ENCODE measurements at places on chromosomes 7 and 10. TPM values are rescaled to one million over a fixed set of nuclear protein-coding genes. Genes with fewer than 3 reads are reported as not detected.

ZNF117 gene
- 4.8 TPM for total RNA-seq

C7orf33 gene
- not detected for total RNA-seq

ZNF239 gene
- 1.2 TPM for total RNA-seq

TMEM139 gene
- total RNA-seq, result 27.2 TPM

AOC1 gene
- total RNA-seq, result 353 TPM

ACSM6 gene
- not detected for total RNA-seq

GRCh38 chr7:157483515-157483914 lies 146.7 kb downstream of the DNAJB6 start:
- no peaks in the 10 kb centered on the region for H3K36me3 ChIP-seq
- no peaks in the 10 kb centered on the region for H3K27me3 ChIP-seq
- H3K4me3 ChIP-seq, result no peak overlapping the region
- DNase-seq, result no peak

DNA sequence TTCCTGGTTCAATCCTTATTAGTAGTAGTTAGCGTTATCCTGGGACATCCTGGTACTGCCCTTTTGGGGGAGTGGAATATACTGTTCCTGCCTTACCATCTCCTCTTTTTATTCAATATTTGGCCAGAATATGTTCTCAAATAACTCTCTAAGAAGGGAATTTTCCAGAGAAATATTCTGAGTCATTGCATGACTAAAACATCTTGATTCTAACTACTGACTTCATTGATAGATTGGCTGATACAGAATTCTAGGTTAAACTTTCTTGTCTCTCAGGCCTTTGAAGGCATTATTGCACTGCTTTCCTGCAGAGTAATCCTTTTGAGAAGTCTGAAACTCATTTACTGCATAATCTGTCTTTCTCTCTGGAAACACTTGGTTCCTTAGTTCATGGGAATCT lies 275.5 kb upstream of the DGKB start:
- H3K27ac ChIP-seq, result no peak overlapping the region
- no peak for DNase-seq
- no peaks in the 10 kb centered on the region for H3K27me3 ChIP-seq
- no peaks in the 10 kb centered on the region for H3K4me1 ChIP-seq
- no peaks in the 10 kb centered on the region for H3K36me3 ChIP-seq

- H3K4me3 ChIP-seq, result no peak overlapping the region
- no peaks in the 10 kb centered on the region for H3K27me3 ChIP-seq
- H3K27ac ChIP-seq, result no peak overlapping the region
- DNase-seq, result no peak
These were observed 26.6 kb downstream of the WNT8B start for GRCh38 chr10:100489396-100489795.

DNA sequence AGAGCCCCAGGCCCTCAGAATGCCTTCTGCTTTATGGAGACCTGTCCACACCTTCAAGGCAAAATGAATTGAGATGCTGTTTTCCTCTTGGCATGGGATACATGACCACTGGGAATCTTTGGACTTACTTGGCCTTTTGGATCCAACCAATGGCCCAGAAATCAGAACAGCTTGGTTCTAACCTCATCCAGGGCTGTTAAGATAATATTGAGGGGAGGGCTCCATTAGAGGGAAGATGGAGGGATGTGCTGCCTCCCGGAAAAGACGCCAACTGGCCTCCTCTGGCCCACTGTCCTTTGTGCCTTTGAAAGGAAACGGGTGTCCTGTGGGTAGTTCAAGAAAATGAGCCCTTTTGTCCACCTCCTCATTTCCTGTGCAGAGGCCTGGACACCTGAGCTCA lies 530.9 kb downstream of the KCNMA1 start:
- no peaks in the 10 kb centered on the region for H3K36me3 ChIP-seq
- H3K27ac ChIP-seq, result no peak overlapping the region
- no peak overlapping the region for H3K4me3 ChIP-seq
- H3K27me3 ChIP-seq, result no peaks in the 10 kb centered on the region

- H3K27me3 ChIP-seq, result no peaks in the 10 kb centered on the region
- H3K27ac ChIP-seq, result no peak overlapping the region
- peaks cover 6% of the 10 kb centered on the region for H3K36me3 ChIP-seq
- peaks cover 4% of the 10 kb centered on the region for H3K4me1 ChIP-seq
- no peak overlapping the region for H3K4me3 ChIP-seq
These were observed 2.9 kb upstream of the SPACDR start for GRCh38 chr7:100466653-100467605.

GRCh38 chr7:4774658-4775249 lies 669 bp upstream of the AP5Z1 start:
- no peaks in the 10 kb centered on the region for H3K27me3 ChIP-seq
- H3K27ac ChIP-seq, result peak overlapping the region; percentile 98
- peaks cover 12% of the 10 kb centered on the region for H3K4me1 ChIP-seq
- no peaks in the 10 kb centered on the region for H3K36me3 ChIP-seq
- H3K4me3 ChIP-seq, result peak overlapping the region; percentile 95
- peak; percentile 41 for DNase-seq

DNA sequence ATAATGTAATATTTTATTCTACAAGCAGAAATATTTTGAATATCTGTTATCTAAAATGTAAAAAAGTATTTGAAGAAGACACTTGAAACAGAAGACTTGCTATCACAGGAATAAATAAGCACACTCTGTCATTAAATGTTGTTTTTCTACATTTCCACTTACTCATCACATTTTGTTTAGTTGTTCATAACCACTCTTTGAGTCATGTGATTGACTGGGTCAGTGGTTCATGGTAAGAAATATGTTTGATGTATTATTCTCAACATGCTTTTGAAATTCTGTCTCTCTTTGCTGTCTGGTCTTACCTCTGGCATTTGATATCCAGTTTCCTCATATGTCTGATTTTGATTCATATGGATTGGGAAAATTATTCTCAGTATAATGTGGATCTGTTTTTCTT lies 171.8 kb downstream of the SUGCT start:
- no peaks in the 10 kb centered on the region for H3K36me3 ChIP-seq
- H3K27ac ChIP-seq, result no peak overlapping the region
- H3K4me3 ChIP-seq, result no peak overlapping the region
- no peaks in the 10 kb centered on the region for H3K4me1 ChIP-seq
- no peak for DNase-seq
- no peaks in the 10 kb centered on the region for H3K27me3 ChIP-seq

DNA sequence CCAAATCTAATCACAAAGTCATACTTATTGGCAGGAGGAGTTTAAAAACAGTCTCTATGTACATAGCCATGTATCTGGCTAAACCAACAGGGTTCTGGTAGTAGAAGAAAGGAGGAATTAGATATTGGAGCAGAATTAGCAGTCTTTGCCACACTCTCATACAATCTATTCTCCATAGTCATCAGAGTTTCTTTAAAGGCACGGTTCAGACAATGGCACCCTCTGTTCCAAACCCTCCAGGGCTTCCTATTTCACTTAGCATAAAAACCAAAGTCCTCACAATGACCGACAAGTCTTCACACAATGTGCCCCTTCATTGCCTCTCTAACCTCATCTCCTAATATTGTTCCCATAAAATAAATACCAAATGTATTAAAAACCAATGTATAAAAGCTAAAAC lies 12.7 kb downstream of the ZNF438 start:
- H3K4me3 ChIP-seq, result no peak overlapping the region
- no peaks in the 10 kb centered on the region for H3K36me3 ChIP-seq
- DNase-seq, result no peak
- H3K4me1 ChIP-seq, result no peaks in the 10 kb centered on the region
- no peak overlapping the region for H3K27ac ChIP-seq

GRCh38 chr7:45524445-45524844 lies 49.7 kb upstream of the ADCY1 start:
- no peak overlapping the region for H3K27ac ChIP-seq
- no peak for DNase-seq
- no peaks in the 10 kb centered on the region for H3K27me3 ChIP-seq
- H3K36me3 ChIP-seq, result no peaks in the 10 kb centered on the region
- no peaks in the 10 kb centered on the region for H3K4me1 ChIP-seq

Measured in colonic mucosa (tissue), 4 donors.